ENCODE measurements at places on chromosomes 2 and 18.

GRCh38 chr18:46810481-46811000 lies 53.7 kb upstream of the ST8SIA5 start:
- DNase-seq: no peak

- DNase-seq: no peak
Measured at GRCh38 chr2:228367356-228367755, 185.9 kb upstream of the SPHKAP start.

- DNase-seq: no peak
Measured at GRCh38 chr2:30681022-30681421, 126.2 kb downstream of the CAPN13 start.

DNA sequence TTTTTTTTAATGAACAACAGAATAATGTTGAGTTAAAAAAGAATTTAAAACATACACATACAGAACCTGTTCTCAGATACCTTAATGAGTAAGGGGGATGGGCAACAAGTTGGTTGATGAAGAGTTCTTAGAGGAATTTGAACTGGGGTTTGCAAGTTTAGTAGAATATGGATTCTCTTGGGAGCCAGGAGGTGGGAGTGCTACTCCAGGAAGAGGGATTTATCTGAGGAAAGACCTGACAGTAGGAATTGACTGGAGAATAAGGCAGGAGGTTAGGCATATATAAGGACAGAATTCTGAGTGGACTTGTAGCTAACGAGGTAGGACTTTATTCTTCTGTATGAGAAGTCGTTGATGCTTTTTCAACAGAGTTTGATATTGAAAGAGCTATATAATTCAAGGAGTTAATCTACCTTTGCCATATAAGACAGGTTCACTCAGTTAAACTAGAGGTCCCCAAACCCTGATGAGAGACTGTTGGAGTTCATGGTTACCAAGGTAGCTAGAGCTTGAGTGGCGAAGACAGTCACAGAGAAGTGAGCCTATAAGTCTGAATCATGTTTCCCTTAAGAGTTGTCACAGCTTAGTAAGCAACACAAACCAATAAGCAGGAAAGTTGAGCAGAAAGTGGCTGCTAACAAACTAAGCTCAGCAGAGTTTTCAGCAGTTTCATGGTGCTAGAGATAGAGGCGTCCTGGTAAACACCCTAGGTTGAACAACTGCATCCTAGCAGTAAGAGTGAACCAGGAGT lies 88.2 kb downstream of the NCOA1 start:
- DNase-seq: no peak

DNA sequence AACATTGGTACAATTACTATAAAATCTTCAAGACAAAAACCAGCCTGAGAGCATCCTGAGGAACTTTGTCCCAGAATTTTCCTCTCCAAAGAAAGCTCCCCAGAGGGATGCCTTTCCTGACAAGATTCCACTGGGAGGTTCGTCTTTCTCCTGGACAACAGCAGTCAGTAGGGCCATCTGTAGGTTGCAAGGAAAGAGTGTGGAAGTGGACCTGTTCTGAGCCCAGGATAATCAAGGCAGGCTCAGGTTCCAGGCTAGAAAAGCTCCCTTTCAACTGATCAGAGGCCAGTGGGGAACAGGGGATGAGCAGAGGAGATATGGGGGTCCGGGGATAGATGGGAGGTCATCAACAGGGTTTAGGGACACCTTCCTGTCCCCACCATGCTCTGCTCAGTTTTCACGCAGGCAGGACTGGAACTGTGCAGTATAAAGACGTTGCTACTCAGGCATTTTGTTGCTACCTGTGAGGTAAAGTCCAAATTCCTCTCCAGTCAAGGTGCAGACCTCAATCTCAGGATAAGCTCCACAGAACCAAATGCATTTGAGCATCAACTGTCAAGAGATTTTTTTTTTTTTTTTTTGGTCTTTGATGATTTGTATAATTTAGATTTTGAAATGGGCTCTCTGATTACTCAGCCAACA lies 126.2 kb downstream of the STRN start:
- no peak for DNase-seq

GRCh38 chr18:76255070-76255683 lies 239.9 kb downstream of the ZNF516 start:
- DNase-seq: no peak

DNA sequence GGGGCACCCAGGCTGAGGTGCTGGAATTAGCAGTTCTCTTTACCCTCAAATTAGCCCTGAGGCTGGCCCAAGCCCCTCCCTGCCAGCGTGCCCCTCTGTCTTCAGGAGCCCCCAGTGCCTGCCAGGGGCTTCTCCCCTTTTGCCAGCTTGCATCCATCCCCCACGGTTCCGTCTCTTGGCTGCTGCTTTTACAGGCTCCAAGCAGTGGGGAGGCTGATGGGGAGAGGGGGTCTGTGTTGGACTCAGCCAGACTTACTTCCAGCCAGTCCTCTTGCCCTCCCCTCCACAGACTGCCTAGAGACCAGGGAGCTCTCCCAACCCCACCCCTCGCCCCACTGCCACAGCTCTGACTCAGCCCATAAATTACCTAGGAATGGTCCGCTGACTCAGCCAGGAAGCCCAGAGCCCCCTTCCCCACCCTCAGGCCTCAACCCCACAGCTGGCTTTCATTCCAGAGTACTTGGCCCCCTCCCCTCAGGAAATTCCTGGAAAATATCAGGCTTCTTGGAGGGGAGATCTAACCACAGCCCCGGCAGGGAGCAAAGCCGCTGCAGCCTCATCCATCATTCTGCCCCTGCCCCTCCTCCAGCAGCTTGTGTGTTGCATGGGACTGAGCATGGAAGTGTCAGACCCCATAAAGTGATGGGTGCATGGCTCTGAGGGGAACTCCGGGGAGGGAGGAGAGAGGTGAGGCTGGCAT lies 184.6 kb downstream of the ZFP36L2 start:
- DNase-seq: no peak

- DNase-seq: no peak
Measured at GRCh38 chr18:43665105-43665788, 388.0 kb upstream of the SYT4 start.

DNA sequence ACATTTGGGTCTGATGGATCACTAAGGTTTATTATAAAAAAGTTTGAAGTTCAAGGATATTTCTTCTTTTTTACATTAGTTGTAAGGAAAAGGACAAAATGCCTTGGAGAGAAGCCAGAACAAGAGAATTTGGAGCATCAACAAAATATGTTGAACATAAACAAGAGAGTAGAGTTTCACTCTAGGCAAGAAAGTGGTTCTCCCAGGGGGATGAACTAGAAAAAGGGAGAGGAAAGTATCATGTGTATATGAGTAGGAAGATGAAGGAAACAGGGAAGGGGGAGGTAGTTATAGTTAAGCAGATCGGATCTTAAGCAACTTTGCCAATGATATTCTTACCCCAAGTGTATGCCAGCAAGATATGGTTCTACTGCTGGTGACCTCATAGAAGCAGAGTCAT lies 63.8 kb upstream of the GALNT3 start:
- no peak for DNase-seq

- DNase-seq: no peak
Measured at GRCh38 chr18:5673616-5674015, 129.8 kb upstream of the EPB41L3 start.

- no peak for DNase-seq
Measured at GRCh38 chr18:44835703-44836102, 155.0 kb downstream of the SETBP1 start.

Data from stimulated activated CD4-positive, alpha-beta T cell treated with anti-CD3 and anti-CD28 coated beads, TNF-alpha, amount 100 ng/mL, for 4 hours (primary cell).